SJSA1 (cell line): ENCODE measurements at places on chromosomes 2 and 18. TPM values are rescaled to one million over a fixed set of nuclear protein-coding genes. Genes with fewer than 3 reads are reported as not detected.

- DNase-seq: no peak
Observed at GRCh38 chr2:188318161-188318749, 26.6 kb downstream of the GULP1 start.

TNFRSF11A gene
- total RNA-seq: not detected in 2 replicates

SPTBN1 gene
- total RNA-seq: 102 and 180 TPM in 2 replicates

- DNase-seq: no peak
Observed at GRCh38 chr2:230202430-230203109, 17.2 kb downstream of the SP110 start.

ACMSD gene
- not detected in 2 replicates for total RNA-seq

GRCh38 chr2:114049280-114049679 is 159.4 kb downstream of the ACTR3 start:
- DNase-seq: no peak

PLGLB2 gene
- total RNA-seq: 2.1 TPM in 1 of 2 replicates, not detected in the other

DNA sequence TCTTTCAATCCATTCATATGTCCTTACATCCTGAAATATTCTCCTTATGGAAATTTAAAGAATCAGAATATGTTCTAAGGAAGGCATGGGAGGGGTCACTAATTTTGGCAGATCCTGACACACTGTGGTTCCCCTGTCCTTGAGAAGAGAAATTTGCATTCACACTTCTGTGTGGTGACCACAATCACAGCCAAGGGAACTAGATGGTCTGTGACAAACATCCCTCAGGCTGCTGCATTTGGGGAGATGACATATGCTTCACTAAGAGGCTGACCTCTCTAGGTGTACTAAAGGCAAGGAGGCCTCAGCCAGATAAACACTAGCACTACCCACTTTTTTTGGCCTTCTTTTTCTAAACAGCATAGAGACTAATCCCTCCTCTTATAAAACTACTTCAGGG is 129.6 kb downstream of the MREG start:
- no peak for DNase-seq

GRCh38 chr18:55559739-55560138 is 28.3 kb downstream of the TCF4 start:
- no peak for DNase-seq

NBAS gene
- 19.1 and 33.4 TPM in 2 replicates for total RNA-seq

GRCh38 chr2:102340778-102341177 is 14.8 kb upstream of the IL18R1 start:
- no peak for DNase-seq

LRRC30 gene
- not detected in 2 replicates for total RNA-seq

RNU2-63P gene
- 34.9 TPM in 1 of 2 replicates, not detected in the other for total RNA-seq

BMP10 gene
- total RNA-seq: not detected in 2 replicates

DNA sequence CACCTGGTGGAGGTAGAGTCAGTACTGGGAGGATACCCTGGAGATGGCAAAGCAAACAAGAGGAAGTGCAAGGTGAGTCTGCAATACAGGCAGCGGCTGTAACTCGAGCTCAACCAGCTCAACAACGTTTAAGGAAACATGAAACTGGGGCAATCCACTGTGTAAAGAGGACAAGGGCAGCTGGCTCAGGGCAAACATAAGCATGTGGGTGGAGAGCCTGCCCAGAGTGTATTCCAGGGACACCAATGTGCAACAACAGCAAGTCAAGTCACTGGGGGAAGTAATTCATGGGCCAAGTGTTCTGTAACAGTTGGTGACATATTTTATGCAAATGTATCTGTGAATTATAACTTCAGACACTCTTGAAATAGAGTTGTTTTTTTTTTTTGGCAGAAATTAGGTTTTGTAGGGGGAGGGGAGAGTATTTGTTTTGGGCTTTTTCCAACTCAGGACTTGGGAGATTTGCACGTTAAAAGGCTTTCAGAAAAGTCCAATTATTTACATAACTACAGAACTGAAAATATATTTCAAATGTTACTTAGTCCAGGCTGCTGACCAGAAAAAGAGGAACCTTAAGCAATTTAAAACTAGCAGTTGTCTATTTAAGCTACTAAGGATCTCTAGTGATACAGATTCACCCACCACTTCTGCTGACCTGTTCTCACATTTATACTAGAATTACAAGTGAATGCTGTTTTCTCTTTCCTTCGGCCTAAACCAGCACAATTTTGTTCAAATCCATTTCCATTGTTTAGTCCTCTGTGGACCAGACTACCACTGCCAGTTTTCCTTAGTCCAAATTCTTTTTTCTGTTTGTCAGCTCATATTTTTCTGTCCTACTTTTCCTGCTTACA is 18.6 kb downstream of the NRXN1 start:
- DNase-seq: no peak

GRCh38 chr2:113276216-113276760 is 2.4 kb downstream of the PAX8 start:
- DNase-seq: no peak

DNA sequence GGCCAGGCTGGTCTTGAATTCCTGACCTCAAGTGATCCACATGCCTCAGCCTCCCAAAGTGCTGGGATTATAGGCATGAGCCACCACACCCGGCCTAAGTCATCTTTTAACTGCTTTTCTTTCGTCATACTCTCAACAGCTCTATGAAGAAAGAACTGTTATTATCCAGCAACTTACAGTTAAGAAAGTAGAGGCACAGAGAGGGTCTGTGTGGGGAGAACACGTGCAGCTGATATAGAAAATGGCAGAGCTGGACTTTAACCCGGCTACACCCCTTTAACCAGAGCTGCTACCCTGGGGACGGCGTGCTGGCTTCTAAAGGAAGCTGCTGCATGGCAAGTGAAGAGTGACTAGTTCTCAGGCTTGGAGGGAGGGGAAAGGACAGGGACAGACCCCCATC is 25.5 kb downstream of the IGFBP2 start:
- DNase-seq: no peak

GRCh38 chr18:50569930-50570329 is 10.0 kb downstream of the MAPK4 start:
- DNase-seq: no peak

GMCL1 gene
- 12.4 and 20.1 TPM in 2 replicates for total RNA-seq

SLC5A7 gene
- total RNA-seq: not detected in 2 replicates

DNA sequence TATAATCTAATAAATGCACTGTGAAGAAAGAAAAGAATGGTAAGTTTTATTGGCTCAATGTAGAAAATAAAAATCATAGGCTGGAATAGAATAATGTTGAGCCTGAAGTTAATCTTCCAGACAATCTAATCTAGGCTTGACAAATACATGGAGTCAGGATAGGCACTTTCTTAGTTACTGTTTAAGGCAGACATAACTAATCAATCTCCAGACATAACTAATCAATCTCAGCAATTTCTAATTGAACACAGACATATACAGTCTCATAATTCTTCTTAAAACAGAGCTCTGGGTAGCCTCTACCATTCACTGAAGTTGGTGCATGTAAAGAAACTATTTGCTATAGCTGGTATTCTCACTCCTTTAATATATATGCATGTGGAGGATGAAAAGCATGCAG is 150.1 kb upstream of the CTAGE1 start:
- DNase-seq: no peak

GRCh38 chr18:42675810-42676209 is 439.7 kb downstream of the RIT2 start:
- no peak for DNase-seq

GRCh38 chr2:64165706-64166105 is 21.5 kb upstream of the PELI1 start:
- DNase-seq: peak; percentile 4

GRCh38 chr2:10990561-10991111 is 78.9 kb downstream of the KCNF1 start:
- no peak for DNase-seq

SLC30A3 gene
- total RNA-seq: not detected in 2 replicates
